ENCODE measurements at places on chromosomes 11 and 22. TPM values are rescaled to one million over a fixed set of nuclear protein-coding genes. Genes with fewer than 3 reads are reported as not detected.
A peak's percentile ranks its signal among the peaks of the same experiment; 100 is the strongest.

The RDX gene
- 159 TPM for polyA plus RNA-seq

The ZNF214 gene
- polyA plus RNA-seq = 14.0 TPM

The KIF18A gene
- polyA plus RNA-seq = 17.8 TPM

GRCh38 chr22:36104988-36105387 lies 55.6 kb downstream of the APOL3 start:
- DNase-seq = no peak

The FBLN1 gene
- 98.3 TPM for polyA plus RNA-seq

- DNase-seq = no peak
Measured at GRCh38 chr11:107271425-107271824, 186.2 kb downstream of the CWF19L2 start.

- DNase-seq = no peak
Measured at GRCh38 chr11:60493454-60493853, 876 bp downstream of the MS4A12 start.

DNA sequence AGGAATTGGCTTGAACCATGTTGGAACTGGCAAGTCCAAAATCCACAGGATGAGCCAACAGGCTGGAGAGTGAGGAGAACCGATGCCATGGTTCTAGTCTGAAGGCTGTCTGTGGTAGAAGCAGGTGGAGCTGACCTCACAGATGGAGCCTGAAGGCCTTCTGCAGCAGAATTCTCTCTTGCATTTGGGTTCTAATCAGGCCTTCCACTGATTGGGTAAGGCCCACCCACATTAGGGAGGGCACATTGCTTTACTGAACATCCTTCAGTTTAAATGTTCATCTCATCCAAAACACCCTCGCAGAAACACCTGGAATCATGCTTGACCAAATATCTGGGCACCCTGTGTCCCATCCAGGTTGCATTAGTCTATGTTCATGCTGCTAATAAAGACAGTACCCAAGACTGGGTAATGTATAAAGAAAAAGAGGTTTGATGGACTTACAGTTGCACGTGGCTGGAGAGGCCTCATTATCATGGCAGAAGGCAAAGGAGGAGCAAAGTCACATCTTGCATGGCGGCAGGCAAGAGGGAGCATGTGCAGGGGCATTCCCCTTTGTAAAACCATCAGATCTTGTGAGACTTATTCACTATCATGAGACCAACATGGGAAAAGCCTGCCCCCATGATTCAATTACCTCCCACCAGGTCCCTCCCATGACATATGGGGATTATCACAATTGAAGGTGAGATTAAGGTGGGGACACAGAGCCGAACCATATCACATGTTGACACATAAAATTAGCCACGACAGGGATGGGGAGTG lies 15.9 kb downstream of the SMIM38 start:
- DNase-seq = no peak

DNA sequence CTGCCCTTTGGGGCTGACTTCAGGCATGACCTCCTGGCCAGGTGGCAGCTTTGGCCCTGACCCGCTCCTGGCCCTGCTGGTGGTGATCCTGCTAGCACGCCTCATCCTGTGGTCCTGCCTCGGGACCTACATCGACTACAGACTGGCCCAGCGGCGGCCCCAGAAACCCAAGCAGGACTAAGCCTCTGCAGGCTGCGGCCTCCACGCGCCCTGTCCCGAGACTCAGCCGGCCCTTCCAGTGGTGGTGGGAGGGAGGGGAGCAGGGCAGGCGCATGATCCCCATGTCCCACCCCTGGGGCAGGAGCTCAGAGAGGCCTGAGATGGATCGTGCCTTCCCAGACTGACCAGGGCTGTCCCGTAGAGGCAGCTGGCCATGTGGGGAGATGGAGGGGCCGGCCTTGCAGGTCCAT lies 2.1 kb downstream of the SMIM38 start:
- DNase-seq = no peak

- DNase-seq = no peak
Measured at GRCh38 chr11:70322666-70323065, 52.2 kb downstream of the PPFIA1 start.

The PHOX2A gene
- polyA plus RNA-seq = not detected

DNA sequence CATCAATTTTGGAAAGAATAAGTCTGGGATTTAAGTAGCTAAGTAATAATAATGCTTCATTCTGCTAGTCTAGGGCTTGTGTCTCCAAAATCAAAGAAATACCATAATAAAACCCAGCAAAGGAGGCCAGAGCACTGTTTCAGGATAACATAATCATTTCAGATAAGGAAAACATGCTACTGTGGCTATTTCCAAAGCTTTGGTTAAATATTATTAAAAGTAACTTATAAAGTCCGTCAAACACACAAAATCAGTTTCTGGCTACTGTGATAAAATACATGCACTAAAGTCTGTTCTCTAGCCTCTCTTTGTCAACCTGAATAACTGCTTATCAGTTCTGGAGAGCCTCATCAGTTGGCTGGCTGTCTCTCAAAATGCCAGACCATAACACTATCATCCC lies 1.5 kb upstream of the OR6T1 start:
- DNase-seq = no peak

DNA sequence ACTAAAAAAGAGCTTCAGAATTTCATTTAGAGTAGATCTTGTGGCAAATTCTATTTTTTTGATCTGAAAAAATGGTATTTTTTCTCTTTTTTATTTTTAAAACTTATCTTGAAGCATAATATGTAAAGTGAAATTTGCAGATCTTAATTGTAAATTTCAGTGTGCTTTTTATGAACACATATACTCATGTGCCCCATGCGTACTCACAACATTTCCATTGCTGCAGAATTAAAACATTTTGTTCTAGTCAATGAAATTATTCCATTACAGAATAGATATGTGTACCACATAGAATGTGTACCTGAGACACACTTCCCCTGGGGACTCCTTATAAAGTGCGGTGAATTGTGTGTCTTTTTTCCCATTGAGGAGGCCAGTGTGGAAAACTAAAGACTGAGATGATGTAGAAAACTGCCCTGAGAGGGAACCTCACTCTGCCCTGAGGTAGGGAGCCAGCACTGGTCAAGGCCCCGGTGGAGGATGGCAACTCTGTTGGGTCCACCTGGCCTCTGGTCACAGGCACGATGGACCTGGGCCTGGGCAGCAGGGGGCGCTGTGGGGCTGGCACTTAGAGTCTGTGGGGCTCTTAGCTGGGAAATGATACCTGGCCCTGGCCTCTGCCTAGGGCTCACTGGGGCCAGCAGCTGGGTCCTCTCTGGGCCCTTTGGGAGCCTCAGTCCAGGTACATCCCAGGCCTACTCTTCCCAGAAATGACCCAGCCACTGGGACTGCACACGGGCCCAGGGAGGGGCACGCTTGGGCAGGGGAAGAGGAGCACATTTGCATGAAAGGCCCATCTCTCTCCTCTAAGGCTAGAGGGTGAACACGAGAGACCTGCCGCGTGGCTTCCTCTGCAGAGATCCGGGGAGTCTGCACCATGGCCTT lies 77.9 kb upstream of the TOP3B start:
- DNase-seq = peak; percentile 21

DNA sequence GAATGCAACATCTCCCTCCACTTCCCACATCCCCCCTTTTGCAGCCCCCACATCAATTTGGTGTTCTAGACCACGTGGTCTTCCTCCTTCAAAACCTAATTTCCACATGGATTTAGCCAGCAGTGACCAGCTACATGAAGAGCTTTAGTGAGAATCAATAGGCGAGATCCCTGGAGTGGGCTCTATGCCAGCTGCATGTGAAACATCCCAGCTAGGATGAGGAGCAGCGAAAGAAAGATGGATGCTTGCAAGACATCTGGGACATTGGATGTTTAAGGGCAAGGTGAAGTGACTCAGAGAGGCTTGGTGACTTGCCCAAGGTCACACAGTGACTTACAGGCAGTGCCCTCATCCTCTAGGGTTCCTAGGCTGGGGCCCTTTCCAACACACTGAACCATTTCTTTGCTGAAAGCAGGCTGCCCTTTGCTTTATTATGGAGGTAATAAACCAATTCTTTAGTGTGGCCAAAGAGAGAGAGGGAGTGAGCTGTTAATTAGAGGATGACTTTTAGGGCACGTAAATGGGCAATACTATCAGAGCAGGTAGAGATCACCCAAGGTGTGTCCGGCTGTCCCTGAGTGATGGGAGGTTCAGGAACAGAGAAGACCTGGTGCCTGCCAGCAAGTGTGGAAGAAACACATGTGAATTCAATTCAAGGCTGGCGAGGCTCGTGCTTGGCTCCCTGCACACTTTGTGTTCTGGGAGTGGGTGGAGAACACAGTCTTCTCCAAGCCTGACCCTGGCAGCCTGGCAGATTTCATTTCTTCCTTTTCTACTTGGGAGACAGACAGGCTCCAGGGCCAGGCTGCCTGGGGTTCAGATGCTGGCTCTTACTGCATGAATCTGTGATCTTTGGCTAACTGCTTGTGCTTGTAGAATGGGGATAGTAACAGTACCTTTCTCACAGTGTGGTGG lies 24.0 kb downstream of the TSPAN18 start:
- no peak for DNase-seq

- peak; percentile 43 for DNase-seq
Measured at GRCh38 chr11:94142308-94143281, 14.0 kb downstream of the PANX1 start.

- no peak for DNase-seq
Measured at GRCh38 chr11:128282053-128282452, 305.3 kb downstream of the ETS1 start.

DNA sequence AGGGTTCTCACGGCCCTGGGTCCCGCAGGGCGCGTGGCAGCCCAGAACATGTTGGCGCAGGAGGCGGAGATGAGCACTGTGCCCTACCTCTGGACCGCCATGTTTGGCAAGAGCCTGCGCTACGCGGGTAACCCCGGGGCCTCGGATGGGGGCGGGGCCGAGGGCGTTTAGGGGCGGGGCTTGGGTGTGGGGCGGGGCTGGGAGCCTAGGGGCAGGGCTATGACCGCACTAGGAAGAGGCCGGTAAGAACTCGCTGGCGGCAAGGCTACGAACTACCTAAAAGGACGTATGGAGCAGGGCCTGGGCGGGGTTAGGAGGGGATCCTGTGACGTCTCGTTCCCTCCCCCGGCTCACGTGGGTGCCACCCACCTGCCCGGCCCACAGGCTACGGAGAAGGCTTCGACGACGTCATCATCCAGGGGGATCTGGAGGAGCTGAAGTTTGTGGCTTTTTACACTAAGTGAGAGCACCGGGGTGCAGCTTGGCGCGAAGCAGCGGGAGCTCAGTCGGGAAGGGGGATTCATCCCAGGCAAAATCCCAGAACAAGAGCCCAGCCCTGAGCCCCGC lies 2.8 kb upstream of the LZTR1 start:
- peak; percentile 74 for DNase-seq

DNA sequence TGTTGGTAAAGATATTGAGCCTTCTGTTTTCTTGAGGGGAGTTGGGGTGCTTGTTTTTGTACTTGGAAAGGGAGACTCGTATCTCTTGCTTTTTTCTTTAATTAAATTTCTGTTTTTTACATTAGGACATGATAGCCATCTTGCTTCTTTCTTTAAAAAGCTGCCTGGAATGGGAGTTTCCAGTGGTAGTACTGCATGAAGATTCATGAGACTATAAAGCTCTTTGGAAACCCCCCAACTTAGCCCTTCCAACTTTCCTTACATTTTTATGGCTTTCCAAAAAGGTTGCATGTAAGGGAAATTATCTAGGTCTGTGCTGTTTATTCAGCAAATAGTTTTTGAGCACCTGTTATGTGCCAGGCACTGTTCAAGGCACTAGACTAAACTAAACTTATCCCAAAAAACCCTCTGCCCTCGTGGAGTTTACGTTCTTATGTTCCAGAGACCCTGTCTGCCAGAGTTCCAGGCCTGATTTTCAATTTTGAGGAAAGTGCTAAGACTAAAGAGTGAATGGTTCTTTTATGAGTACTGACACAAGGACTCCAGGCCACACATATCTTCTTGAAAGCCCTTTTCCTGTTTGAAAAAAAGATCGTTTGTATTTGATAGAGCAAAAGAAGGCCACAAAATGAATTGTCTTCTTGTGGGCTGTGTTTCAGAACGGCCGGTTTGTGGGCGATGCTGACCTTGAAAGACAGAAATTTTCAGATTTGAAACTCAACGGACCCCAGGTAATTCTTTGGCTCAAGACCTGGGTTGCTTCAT lies 31.9 kb downstream of the CTNND1 start:
- no peak for DNase-seq

The CCDC188 gene
- polyA plus RNA-seq = 1.0 TPM

The MMP12 gene
- polyA plus RNA-seq = 4.4 TPM

DNA sequence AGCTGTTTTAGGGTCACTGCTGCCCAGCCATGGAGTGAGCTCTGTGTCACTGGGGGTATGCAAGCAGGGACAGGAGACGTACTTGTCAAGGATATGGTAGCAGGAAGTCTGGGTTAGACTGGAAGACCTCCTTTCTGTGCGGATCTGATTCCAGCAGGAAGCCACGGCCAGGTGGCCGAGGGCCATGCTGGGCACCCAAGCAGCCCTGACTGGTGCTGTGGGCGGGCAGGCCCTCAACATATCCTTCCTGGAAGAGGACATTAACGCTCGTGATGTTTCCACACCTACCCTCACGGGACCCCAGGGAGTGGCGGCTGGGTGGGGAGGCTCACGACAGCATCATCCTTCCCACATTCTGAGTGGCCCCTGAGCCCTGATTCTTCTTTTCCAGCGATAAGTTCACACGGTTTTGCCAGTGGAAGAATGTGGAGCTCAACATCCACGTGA lies 8.7 kb upstream of the ANKRD13D start:
- DNase-seq = no peak

- DNase-seq = no peak
Measured at GRCh38 chr11:93193731-93194130, 4.1 kb downstream of the SLC36A4 start.

DNA sequence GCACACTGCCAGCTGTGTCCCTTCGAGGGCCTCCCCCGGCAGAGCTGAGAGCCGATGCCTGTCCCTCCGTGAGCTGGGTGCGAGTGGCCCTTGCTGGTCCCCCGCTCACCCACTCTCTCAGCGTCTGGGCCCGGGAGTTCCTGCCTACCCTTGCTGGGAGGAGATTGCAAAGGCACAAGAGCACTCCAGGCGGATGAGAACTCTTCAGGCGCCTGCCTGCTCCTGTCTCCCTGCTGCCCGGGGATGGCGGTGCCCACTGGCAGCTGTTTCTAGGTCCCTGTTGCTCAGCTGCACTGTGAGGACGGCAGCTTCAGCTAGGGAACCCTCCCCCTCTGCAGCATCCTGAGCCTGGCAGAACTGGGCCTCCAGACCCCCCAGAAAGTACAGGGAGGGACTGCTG lies 61.1 kb downstream of the FLRT1 start:
- DNase-seq = no peak

GRCh38 chr22:49886346-49887063 lies 31.7 kb downstream of the ALG12 start:
- no peak for DNase-seq

DNA sequence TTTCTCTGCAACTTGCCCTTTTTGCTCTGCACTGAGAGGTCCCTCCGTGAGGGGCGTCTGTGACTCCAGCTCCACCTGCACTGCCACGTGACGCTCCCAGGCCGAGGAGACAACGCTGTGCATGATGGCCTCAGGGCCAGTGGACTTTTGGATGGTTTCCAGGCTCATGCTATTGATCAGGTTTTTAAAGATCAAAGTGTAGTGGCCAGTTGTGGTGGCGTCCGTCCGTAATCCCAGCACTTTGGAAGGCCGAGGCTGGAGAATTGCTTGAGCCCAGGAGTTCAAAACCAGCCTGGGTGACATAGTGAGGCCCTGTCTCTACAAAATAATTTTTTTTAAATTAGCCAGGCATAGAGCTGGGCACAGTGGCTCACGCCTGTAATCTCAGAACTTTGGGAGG lies 16.1 kb downstream of the RPL3 start:
- DNase-seq = no peak
